ENCODE measurements at places on chromosomes 6 and 20.

GRCh38 chr6:33217246-33217645 lies 8.9 kb downstream of the RING1 start:
- DNase-seq: no peak

GRCh38 chr20:42752620-42753019 lies 437.1 kb downstream of the PTPRT start:
- DNase-seq: no peak

GRCh38 chr6:25630508-25631278 lies 21.3 kb upstream of the SCGN start:
- no peak for DNase-seq

DNA sequence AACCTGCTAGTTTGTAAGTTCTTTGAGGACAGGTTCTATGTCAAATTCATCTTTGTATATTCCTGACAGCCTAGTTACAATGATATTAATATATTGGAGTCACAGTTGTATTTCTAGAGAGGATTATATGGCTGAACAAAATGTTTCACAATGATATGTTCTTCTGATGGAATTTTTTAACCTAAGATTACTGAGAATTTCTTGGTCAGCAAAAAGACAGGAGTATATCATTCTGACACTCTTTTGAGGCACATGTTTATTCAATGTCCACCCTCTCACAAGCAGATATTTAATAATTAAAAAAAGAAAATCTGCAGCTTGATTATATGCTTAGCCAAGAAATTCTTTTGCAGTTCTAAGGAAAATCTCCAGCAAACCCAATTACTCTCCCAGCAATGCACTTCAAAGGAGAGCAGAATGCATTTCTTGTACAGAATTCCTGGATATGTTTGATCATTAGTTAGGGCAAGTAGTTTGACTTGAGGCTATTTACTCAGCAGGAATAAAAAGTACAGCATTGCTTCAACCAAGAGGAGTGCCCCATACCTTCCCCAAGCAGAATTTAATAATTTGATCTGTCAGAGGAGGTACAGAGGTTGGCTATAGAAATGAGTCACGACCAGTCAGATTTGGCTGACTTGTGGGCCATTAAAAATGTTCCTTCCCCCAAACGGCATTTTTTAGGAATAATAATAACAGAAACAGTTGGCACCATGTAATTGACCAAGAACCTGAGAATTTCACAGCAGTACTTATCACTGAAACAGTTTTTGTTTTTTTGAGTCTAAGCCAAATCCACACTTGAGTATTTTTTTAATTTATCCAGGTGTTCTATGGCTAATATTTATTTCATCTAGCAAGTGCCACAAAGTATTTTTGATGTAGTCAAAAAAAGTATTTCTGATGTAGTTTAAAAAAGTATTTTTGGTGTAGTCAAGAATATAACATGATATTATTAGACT lies 508.1 kb upstream of the FLRT3 start:
- DNase-seq: no peak

DNA sequence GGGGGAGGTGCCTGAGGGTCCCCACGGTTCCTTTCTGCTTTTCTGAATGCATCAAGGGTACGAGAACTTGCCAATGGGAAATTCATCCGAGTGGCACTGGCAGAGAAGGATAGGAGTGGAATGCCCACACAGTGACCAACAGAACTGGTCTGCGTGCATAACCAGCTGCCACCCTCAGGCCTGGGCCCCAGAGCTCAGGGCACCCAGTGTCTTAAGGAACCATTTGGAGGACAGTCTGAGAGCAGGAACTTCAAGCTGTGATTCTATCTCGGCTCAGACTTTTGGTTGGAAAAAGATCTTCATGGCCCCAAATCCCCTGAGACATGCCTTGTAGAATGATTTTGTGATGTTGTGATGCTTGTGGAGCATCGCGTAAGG lies 226.4 kb downstream of the SMOC2 start:
- DNase-seq: no peak

DNA sequence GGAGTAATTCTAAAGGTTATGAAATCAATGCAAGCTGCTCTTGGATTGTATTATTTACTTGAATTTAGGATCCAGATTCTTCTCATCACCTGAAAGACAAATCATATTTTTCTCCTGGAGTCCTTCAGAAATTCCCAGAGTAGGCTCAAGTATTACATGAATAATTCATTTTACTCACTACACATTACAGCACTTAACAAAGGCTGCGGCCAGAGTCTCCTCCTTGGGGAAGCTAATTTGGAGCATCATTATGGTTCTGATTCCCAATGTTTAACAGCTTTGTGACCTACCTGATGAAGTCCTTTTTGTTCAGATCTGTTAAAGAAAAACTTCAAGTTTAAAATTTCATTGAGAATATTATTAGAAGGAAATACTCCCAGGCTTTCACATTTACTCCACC lies 28.7 kb downstream of the GRIK2 start:
- DNase-seq: no peak

DNA sequence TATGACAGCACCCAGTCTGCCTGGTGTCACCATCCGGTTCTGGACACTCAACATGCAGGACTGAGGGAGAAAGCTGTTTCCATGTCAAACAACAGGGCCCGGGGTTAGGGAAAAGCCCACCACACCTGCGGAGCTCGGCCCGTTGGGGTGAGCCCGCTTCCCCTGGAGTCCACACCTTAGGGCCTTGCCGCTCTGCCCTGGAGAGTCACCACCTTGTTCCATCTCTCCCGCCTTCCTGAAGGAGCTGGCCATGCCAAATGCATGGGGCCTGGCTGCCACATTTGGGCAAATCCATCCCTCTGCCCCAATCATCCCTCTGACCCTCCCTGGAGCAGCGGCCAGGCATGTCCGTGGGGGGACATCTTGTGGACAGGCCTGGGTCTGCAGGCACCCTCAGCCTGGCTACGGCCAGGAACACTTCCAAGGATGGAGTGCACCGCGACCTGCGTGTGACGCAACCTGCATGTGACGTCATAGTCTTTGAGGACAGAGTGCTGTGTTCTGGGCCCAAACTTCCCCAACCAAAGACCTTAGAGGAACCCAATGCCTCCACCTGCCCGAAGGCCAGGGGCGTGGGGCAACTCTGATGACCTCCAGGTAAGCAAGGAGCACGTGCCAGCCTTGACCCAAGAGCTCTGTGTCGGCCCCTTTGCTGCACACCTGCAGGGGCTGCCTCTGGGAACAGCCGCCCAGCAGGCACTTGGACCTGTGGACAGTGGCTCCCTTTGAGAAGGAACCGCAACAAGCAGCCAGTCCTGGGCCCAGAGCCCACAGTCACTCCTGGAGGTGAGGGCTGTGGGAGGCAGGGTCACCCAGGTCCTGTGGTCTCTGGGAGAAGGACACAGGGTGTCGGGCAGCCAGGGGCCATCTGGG lies 1.7 kb downstream of the CABLES2 start:
- DNase-seq: no peak

DNA sequence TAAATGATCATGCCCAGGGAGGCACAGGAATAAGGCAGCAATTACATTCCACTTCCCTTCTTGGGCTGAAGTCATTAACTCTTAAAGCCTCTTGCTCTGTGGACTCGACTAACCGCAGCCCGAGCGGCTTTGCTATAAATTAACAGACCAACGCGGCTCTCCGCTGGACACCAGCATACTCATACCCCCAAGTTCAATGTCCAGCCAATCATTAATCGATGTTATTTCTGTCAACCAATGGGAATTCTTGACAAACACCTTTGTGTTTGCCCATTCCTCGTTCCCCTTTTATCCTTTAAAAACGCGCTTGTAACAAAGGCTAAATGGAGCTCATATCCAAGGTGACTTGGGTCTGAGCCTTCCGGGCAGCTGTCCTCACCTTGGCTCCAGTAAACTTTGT lies 183.1 kb upstream of the RALGAPA2 start:
- DNase-seq: no peak
